EL (cell line): ENCODE measurements at places on chromosomes 4 and X.

GRCh38 chr4:93654211-93654610 is 174.3 kb upstream of the ATOH1 start:
- no peak for DNase-seq

- no peak for DNase-seq
Observed at GRCh38 chr4:87570290-87570805, 38.0 kb upstream of the DSPP start.

GRCh38 chr4:78056265-78057129 is 626 bp upstream of the FRAS1 start:
- peak; percentile 61 for DNase-seq

DNA sequence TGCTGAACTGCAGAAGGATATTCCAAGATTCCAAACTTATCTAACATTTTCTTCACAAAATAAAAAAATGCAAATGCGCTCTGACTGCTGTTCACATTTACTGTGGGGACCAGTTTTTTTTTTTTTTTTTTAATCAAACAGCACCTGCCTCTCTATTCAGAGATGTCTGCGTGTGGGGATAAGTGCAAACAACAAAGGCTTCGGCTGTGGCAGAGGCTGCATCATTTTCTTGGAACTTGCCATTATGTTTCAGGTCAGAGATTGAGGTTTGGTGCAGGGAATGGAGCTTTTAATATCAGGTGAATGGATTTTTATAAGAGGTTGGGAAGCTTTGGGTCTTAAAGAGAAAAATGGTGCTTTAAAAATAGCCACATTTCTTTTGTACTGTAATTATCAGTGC is 78.2 kb upstream of the TET2 start:
- DNase-seq: no peak

DNA sequence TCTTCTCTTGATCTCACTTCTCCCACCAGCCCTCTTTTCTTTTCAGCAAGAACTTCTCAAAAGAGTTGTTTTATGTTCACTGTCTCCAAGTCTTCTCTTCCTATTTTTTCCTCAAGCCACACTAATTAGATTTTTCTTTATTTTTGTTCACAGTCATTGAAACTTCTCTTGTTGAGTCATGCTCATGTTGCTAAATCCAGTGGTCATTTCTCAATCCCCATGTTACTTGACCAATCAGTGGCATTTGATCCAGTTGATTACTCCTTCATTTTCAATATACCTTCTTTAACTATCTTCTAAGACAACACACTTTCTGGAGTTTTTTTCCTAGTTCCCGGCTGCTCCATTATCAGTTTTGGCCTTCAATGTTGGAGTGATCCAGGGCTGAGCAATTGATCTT is 103.1 kb upstream of the LSM6 start:
- DNase-seq: no peak

- no peak for DNase-seq
Observed at GRCh38 chr4:59537246-59537886, 1662.8 kb upstream of the ADGRL3 start.

GRCh38 chr4:112860830-112861690 is 188.4 kb upstream of the ANK2 start:
- DNase-seq: no peak

DNA sequence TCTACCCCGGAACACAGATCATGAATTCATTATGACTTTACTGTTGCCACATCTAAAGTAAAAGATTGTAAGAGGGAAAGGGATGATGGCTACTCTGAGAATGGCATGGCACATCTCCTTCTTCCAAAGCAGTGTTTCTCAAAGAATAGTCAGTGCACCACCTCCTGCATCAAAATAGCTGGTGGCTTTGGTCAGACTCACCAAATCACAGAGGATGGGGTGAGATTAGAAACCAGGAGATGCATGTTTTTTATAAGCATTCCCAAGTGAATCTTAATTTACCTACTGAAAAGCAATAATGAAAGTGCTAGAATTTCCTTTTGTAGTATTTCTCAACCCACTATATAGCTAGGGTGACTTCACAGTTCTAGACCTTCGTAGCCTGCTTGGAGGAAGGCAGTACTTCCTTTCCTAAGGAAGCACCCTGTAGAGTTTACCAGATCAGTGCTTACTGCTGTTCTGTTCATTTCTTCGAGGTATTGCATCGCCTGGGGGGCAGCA is 340.8 kb upstream of the KLF3 start:
- no peak for DNase-seq

DNA sequence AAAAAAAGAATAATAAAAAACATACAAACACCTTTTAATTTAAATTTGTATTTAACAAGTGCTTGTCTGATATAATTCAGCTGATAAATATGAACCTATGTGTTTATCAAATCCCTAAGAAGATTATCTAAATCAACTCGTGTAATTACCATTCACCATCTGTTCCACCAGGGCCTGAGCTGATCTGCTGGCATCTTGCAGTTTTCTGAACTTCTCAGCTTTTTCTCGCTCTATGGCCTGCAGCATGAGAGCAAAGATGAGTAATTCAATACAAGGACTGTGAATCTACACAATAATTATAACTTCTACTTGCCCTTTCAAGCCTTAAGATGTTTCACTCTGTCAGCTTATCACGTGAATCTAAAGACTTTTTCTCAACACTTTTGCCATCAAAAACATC is 709.7 kb downstream of the DMD start:
- DNase-seq: no peak

GRCh38 chrX:145816601-145817315 is 871 bp upstream of the SLITRK2 start:
- no peak for DNase-seq

DNA sequence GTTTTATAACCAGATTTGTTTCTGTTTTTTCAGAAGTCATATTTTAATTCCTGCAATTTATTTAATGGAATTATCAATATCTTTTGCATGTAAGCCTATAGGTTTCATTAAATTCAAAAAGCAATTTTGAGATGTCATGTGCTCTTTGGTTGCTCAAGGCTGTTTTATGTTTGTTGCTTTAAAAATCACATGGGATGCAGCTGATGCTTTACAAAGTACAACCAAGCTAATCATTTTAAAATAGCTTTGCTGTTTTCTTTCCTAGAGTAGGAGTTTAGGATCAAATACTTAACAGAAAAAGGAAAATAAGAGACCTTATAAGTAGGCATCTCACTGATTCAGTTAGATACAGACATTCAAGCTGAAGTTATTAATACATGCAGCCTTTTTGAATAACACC is 11.3 kb downstream of the CPEB2 start:
- DNase-seq: no peak

DNA sequence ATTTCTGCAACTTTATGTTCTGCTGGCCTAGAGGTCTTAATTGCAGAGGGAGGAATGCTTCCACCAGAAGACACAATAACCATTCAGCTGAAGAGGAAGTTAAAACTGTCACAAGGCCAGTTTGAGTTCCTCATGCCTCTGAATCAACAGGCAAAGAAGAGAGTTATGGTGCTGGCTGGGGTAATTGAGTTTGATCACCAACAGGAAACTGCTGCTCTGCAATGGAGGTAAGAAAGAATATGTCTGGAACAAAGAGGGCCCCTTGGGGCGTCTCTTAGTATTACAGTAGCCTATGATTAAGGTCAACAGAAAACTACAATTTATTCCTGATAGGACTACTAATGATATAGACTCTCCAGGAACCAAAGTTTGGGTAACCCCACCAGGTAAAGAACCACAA is 744.0 kb downstream of the FSTL5 start:
- no peak for DNase-seq

DNA sequence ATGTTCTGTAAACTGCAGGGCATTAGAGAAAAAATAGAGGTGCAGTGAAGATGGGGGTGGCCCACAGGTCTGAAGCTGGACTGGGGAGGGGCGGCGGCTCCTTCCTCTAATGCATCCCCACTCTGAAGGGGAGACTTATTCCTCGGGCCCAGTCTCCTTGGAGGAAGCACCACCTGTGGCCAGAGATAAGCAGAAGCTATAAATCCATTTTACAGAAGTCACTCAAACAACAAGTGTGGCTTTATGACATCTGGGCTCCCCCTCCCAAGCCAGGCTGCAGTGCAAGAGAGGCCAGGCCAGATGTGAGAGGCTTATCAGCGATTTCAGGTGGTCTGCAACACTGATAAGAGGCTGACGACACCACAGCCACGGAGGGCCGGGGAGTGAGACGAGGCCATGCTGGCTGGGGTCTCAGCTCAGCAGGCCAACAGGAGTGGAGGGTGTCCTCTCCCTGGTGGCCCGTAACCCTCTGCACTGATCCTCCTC is 15.8 kb downstream of the CYTL1 start:
- DNase-seq: no peak
